ENCODE measurements at places on chromosomes 5 and 9. TPM values are rescaled to one million over a fixed set of nuclear protein-coding genes. Genes with fewer than 3 reads are reported as not detected.

Gene KCNN2
- 10.0 TPM for total RNA-seq

Gene F2RL1
- 0.53 TPM for total RNA-seq

Gene PAEP
- total RNA-seq: not detected

Gene CAMK2A
- not detected for total RNA-seq

Gene NUTM2F
- total RNA-seq: not detected
